Stimulated activated naive CD8-positive, alpha-beta T cell treated with anti-CD3 and anti-CD28 coated beads, Interleukin-15, amount 100 ng/mL, for 72 hours (primary cell): ENCODE measurements at places on chromosomes 11 and 22.
A peak's percentile ranks its signal among the peaks of the same experiment; 100 is the strongest.

- DNase-seq, result no peak
Measured at GRCh38 chr11:58957922-58958321, 18.6 kb downstream of the GLYATL1 start.

DNA sequence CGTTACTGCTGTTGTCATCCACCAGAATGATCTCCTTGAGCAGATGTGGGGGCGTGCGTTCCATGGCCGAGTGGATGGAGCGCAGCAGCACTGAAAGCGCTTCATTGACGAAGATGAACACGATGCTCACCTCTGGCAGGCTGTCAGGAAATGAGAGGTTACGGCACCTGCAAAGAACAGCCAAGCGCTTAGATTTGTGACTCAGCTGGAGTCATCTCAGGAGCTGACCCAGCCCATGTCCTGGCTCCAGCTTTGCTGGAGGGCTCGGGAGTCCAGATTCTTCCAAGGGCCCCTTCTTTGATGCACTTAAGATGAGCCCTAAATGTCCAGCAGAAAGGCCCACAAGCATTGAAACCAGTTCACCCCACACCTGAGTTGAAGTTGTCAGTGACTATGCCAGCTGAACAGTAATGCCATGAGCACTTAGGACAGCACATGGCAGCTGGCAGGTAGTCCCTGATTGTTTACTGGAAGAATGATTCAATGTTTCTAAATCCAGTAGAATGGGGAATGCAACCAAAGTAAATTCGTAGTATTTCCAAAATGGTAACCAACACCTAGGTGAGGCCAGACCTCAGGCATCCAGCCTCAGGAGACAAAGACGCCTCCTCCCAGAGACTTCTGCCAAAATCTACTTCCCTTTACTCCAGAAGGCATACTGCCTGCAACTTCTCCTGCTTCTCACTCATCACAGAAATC, 79.7 kb upstream of the CSNK2A3 start:
- no peak for DNase-seq

- no peak for DNase-seq
Measured at GRCh38 chr11:34311126-34311525, 46.7 kb downstream of the ABTB2 start.

DNA sequence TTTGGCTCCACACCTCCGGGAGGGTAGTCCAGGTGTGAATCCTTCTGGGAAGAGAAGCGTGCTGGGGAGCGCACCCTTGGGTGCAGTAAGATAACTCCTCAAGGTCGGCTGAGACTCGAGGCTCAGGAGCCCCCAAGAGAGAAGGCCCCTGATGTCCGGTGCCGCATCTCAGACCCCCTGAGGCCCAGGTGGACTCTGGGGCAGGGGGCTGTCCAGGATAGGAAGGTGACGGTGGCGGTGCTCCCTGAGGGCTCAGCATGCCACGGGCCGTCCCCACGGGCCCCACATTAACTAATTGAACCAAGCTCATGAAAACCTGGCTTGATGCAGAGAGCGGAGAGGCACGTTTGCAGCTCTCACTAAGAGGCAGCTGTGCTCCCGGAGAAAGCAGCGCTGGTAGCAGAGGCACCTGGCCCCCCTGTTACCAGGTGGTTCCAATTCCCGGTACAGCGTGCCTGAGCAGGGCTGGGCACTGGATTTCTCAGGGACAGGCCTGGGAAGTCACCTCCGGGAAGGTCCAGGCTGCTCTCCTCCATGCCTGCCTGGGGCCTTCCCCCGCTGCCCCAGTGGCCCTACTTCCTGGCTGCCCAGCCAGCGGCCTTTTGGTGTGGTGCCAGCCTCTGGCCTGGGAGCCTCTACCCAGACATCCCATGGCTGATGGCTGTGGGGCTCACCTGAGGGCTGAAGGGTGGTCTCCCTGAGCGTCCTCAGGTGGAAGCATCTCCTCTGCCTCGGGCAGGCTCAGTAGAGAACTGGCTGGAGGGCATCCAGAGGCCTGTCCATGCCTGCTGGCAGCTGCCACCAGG, 1.1 kb downstream of the KCNQ1 start:
- DNase-seq, result no peak

- DNase-seq, result no peak
Measured at GRCh38 chr22:22366537-22366936, 122.0 kb downstream of the VPREB1 start.

DNA sequence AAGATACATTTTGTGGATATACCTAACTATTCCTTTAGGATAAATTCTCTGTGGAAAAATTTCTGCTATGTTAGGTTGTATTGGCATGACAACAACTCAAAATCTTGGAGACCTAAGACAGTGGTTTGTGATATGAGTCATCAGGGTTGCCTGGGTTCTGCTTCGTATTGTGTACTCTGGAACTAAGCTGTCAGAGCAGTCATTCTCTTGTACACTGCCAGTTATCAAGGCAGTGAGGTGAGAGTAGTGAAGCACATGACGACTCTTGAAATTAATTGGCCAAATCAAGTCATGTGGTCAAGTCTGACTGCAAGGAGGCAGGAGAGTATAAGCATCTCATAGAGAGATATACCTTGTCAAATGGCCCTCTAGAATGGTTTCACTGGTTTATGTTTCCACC, 104.4 kb downstream of the FANCF start:
- DNase-seq, result no peak

DNA sequence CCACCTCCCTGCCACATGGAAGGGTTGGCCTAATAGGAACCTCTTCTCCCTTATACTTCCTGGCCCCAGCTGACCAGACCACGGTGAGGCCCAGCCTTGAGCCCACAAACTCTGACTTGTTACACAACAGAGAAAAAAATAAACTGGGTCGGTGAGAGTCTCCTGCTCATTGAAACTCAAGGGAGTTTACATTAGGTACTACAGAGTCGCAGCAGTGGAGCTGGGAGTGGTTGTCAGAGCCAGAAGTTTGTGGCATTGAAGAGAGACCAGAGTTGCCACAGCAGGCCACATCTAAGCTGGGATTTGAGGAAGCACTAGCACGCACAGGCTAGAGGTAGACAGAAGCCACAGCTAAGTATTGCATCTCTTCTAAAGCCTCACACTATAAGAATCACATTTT, 296.2 kb downstream of the DDX10 start:
- no peak for DNase-seq

DNA sequence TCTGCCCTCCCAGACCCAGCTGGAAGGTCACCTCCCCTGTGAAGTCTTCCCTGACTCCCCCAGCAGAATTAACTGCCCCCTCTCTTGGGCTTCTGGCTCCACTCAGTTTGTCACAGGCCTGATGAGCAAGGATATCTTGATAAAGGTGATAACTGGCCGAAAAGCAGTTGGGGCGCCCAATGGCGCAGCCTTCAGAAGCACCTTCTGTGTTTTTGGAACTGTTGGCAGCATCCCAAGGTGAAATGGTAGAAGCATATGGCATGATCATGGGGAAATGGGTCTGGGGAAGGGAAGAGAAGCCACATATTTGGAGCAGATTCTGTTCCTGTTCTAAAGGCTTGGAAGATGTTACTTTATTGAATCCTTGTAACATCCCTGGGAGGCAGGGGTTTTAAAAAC, 2.8 kb upstream of the TAB1 start:
- DNase-seq, result no peak

- DNase-seq, result peak; percentile 46
Measured at GRCh38 chr11:62104816-62105653, 18.8 kb upstream of the INCENP start.

GRCh38 chr11:105357764-105358163, 218.2 kb upstream of the CARD18 start:
- DNase-seq, result no peak

GRCh38 chr11:94948070-94948617, 25.2 kb downstream of the CWC15 start:
- DNase-seq, result no peak

- no peak for DNase-seq
Measured at GRCh38 chr11:47848700-47849155, 578 bp upstream of the NUP160 start.

DNA sequence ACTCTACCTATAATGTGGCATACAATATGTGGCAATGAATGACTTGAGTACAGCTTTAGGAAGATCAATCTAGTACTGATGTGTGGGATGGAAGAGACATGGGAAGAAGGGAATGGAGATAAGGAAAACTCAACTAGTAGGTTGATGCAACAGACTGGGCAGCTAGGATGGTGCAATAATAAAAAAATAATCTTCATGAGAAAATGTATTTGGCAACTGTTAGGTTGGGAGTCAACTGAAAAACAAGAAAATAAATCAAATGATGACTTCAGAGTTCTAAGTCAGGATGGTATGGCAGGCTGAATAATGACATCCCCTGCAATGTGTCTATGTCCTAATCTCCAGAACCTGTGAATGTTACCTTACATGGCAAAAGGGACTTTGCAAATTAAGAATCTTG, 236.8 kb upstream of the PITPNB start:
- no peak for DNase-seq

- peak; percentile 83 for DNase-seq
Measured at GRCh38 chr22:37162221-37163095, 12.7 kb upstream of the IL2RB start.
